ENCODE measurements at places on chromosomes 1 and 21. TPM values are rescaled to one million over a fixed set of nuclear protein-coding genes. Genes with fewer than 3 reads are reported as not detected.

The ILDR2 gene
- 6.1 TPM for total RNA-seq

The TNFRSF18 gene
- 2.8 TPM for total RNA-seq

The GSTM1 gene
- not detected for total RNA-seq

The ELF3 gene
- 0.82 TPM for total RNA-seq

The CLCA2 gene
- total RNA-seq: not detected

The PLA2G2A gene
- total RNA-seq: 196 TPM

The S100A4 gene
- total RNA-seq: 344 TPM

The C1orf185 gene
- not detected for total RNA-seq

The KCNK2 gene
- total RNA-seq: 4.7 TPM

The IL19 gene
- total RNA-seq: not detected

The CRYAA gene
- not detected for total RNA-seq

The PIGM gene
- 4.3 TPM for total RNA-seq

The BRDT gene
- not detected for total RNA-seq

The LIPI gene
- total RNA-seq: not detected

All from omental fat pad (tissue), 4 donors.